Stimulated activated CD8-positive, alpha-beta memory T cell treated with anti-CD3 and anti-CD28 coated beads, Interleukin-4, amount 100 ng/mL, for 4 hours (primary cell): ENCODE measurements at places on chromosomes 7 and 10.

DNA sequence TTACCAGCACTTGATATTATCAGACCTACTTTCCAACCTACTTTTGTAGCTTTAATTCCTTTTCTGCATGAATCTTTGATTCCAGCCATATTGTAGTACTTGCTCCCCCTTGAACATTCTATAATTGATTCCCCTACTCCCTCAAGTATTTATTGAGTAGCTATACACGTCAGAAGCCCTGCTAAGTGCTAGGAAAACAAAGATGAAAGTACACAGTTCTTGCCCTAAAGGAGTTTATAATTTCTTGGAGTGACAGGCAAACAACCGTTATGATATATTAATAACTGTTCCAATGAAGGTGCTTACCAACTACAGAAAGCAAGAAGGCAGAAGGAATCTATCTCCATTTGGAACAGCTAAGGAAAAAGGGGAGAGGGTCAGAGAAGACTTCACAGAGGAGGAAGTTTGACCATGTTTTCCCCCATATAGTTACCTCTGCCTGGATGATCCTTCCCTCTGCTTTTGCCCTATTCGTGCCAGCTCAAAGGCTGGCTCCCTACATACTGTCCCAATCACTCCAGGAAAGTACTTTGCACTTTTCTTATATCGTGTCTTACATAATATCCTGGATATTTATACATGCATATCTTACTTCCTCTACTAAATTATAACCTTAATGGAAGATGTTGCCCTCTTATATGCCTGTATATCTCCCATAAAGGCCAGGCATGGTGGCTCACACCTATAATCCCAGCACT is 54.7 kb downstream of the SCD start:
- DNase-seq: no peak

GRCh38 chr7:7054252-7054830 is 128.0 kb upstream of the C1GALT1 start:
- DNase-seq: no peak

GRCh38 chr7:47295606-47296005 is 286.3 kb downstream of the TNS3 start:
- no peak for DNase-seq

GRCh38 chr10:3853547-3854303 is 68.7 kb upstream of the KLF6 start:
- DNase-seq: no peak

- no peak for DNase-seq
These were observed 7.7 kb upstream of the GUSB start for GRCh38 chr7:65989694-65990080.

DNA sequence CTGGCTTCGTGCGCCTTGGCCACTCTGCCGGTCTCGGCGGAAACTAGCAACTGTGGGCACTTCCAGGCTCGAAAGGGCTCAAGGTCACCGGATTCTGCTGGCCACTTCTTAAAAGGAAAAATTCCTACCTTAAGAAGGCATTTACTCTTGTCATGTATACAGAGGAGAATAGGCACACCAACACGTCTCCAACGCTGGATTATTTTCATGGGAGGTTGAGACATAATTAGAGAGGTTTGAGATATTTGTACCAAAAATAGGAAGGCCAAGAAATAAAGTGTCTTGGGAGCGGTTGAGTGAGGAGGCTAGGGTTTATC is 4.5 kb upstream of the CYP26A1 start:
- no peak for DNase-seq

- no peak for DNase-seq
These were observed 11.1 kb downstream of the INA start for GRCh38 chr10:103287992-103288391.
